ENCODE measurements at places on chromosomes 3 and 15. TPM values are rescaled to one million over a fixed set of nuclear protein-coding genes. Genes with fewer than 3 reads are reported as not detected.

GRCh38 chr3:194548346-194549321 is 61.8 kb upstream of the ATP13A3 start:
- H3K27ac ChIP-seq, result no peak overlapping the region
- H3K36me3 ChIP-seq, result no peaks in the 10 kb centered on the region
- no peaks in the 10 kb centered on the region for H3K4me1 ChIP-seq

TERC gene
- total RNA-seq, result 7.3 TPM

COL6A5 gene
- total RNA-seq, result 0.07 TPM

GRCh38 chr3:160008961-160009360 is 20.3 kb downstream of the IL12A start:
- no peaks in the 10 kb centered on the region for H3K4me1 ChIP-seq
- H3K27me3 ChIP-seq, result no peaks in the 10 kb centered on the region
- no peak overlapping the region for H3K27ac ChIP-seq
- H3K36me3 ChIP-seq, result no peaks in the 10 kb centered on the region
- no peak overlapping the region for H3K4me3 ChIP-seq

GRCh38 chr15:101063212-101063611 is 144.1 kb downstream of the LRRK1 start:
- no peak overlapping the region for H3K4me3 ChIP-seq
- H3K36me3 ChIP-seq, result peaks cover 100% of the 10 kb centered on the region
- DNase-seq, result peak; percentile 68
- H3K27ac ChIP-seq, result no peak overlapping the region
- H3K27me3 ChIP-seq, result no peaks in the 10 kb centered on the region

C3orf52 gene
- 0.74 TPM for total RNA-seq

ACAN gene
- total RNA-seq, result 0.97 TPM

ATP13A4 gene
- total RNA-seq, result 3.5 TPM

- no peak overlapping the region for H3K27ac ChIP-seq
- no peak overlapping the region for H3K4me3 ChIP-seq
- H3K27me3 ChIP-seq, result no peaks in the 10 kb centered on the region
- DNase-seq, result no peak
- no peaks in the 10 kb centered on the region for H3K36me3 ChIP-seq
- no peaks in the 10 kb centered on the region for H3K4me1 ChIP-seq
Measured at GRCh38 chr3:154745122-154745521, 315.1 kb upstream of the GPR149 start.

DNA sequence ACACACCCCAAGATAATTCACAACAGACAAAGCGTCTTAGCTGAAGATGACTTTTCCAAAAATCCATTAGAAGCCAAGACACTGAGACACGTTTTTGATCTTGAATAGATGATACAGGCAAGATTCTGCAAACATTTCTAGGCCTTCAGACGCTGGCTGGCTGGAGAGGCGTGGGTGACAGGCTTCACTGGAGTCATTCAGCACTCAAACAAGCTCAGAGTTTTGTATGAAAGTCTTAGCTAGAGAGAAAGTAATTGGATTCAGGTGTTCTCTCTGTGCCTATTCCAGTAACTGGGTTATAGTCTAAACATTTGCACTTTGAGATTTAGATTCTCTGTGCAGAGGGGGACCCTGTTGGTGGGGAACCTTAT is 147.7 kb upstream of the BHLHE40 start:
- H3K36me3 ChIP-seq, result peaks cover 61% of the 10 kb centered on the region
- no peak overlapping the region for H3K4me3 ChIP-seq
- no peak for DNase-seq
- no peaks in the 10 kb centered on the region for H3K27me3 ChIP-seq

GRCh38 chr15:38647683-38648082 is 83.1 kb upstream of the RASGRP1 start:
- no peaks in the 10 kb centered on the region for H3K27me3 ChIP-seq
- H3K27ac ChIP-seq, result no peak overlapping the region
- no peaks in the 10 kb centered on the region for H3K36me3 ChIP-seq

- no peak for DNase-seq
- H3K27me3 ChIP-seq, result no peaks in the 10 kb centered on the region
- no peaks in the 10 kb centered on the region for H3K36me3 ChIP-seq
- H3K4me3 ChIP-seq, result no peak overlapping the region
Measured at GRCh38 chr15:57327985-57328471, 48.3 kb upstream of the CGNL1 start.

- H3K27me3 ChIP-seq, result no peaks in the 10 kb centered on the region
- no peak overlapping the region for H3K27ac ChIP-seq
- H3K4me1 ChIP-seq, result no peaks in the 10 kb centered on the region
- no peak overlapping the region for H3K4me3 ChIP-seq
- H3K36me3 ChIP-seq, result no peaks in the 10 kb centered on the region
Measured at GRCh38 chr15:41999290-42000285, 21.3 kb downstream of the PLA2G4E start.
